H7 (cell line): ENCODE measurements at places on chromosomes 6 and 20.

- no peak for DNase-seq
Observed at GRCh38 chr6:52675372-52675771, 4.5 kb downstream of the TMEM14A start.

DNA sequence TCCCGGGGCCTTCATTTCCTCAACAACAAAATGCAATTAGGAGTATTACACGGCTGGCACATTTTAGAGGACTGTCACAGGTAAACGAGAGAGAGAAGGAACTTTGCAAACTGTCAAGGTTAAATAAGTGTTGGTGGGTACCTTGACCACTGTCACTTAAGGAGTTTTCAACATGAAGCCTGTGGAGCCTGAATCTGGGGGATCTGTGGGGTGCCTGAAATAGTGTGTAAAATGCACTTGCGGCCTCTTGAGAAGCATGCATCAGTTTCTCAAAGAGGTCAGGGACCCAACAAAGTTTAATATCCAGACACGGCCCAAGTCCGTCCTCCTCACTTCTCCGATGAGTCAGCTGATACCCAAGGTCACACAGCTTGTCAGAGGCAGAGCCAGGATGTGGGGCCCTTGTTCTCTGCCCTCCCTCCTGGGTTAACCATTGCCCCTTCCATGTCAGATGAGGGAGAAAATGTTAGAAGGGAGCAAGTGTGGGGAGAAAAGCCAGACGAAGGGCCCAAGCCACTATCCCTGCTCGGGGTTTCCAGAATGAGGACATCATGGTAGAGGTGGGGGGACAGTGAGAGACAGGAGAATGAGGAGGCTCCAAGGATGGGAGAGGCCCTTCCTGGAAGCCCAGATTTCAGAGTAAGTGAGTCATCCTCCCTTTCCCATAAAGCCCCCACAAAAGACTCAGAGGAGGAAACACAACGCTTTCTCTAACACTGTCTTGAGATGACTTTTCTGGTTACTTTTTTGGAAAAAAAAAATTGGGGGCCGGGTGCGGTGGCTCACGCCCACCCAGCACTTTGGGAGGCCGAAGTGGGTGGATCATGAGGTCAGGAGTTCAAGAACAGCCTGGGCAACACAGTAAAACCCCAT, 42.2 kb downstream of the C6orf132 start:
- no peak for DNase-seq

DNA sequence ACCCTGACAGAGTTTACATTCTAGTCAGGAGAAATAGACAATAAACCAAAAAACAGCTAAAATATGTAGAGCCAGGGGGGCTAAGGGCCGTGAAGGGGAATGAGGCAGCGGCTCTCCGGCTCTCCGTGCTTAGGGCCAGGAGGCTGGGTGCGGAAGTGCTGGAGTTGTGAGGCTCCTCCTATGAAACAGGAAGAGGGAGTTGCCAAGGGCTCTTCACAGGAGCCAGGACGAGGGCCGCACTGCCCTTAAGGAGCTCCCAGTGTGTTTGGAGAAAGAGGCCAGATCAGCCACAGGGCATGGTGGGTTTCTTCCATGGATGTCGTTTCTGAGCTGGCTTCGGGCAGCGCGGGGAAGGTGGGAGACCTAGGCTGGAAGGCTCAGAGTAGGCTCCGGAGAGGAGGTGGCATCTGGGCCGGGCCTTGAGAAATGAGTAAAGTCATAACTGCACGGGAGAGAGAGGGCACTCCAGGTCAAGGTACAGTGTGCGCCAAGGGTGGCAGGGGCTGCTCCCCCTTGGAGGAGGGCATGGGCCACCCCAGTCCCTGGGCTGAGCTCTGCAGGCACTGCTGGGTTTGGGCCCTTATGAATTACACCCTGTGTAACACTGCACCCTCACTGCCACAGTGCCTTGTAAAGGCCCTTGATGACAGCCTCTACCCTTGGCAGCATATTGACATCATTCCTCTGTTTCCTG, 20.8 kb upstream of the MLN start:
- peak; percentile 65 for DNase-seq

GRCh38 chr6:90025523-90026061, 131.3 kb downstream of the GJA10 start:
- DNase-seq: no peak

- DNase-seq: no peak
Observed at GRCh38 chr6:93746892-93747291, 327.5 kb upstream of the EPHA7 start.

DNA sequence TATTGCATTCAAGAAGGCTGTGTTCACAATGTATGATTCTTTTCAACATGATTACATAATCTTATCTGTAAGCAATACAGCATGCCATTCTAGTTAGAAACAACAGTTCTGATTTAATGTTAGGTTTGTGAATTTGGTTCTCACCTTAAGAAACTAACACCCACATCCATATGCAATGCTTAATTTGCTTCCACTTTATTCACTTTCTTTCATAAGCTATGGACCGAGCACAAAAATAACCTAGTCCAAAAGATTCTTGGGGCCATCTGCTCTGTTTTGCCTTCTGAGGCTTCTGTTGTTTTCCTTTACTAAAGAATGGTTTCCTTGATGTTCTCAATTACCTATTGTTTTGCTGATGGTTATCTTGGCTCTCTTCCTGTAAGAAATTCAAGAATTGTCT, 258.2 kb downstream of the EYS start:
- DNase-seq: peak; percentile 1

- no peak for DNase-seq
Observed at GRCh38 chr6:167093406-167093921, 29.4 kb upstream of the CCR6 start.

DNA sequence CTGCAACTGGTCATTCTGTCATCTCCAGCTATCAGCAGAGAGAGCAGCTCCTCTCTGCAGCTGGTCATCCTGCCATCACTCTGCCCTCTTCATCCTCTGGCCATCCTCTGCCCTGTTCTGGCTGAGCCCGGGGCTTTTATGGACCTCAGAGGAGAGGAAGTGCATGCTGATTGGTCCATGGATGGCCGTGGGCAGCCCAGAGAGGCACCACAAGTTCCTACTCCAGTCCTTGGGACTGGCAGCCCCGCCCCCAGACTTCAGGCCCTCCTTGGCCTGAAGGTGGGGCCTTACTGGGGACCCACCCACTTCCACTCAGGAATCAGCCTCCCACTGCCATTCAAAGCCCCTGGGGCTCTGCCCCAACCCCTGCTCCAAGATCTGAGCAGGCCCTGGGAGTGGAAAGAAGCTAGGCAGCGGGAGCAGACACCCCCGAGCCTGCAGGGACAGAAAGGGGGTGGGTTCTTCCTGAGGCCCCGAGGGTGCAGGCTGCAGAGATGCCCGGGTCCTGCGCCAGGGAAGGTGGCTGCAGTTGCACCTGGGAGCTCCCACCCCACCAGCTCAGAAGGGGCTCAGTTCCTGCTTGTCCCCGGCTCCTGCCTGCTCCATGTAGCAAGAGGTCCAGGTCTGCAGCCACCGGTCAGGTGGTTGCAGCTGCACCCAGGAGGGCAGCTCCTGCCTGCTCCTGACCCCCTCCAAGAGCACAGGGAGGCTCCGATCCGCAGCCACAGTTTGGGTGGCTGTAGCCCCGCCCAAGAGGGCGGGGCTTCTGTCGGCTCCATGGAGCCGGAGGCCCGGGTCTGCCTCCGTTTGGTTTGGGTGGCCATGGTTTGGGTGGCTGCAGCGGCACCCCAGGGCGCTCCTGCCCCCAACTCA, 34.1 kb upstream of the HMGA1 start:
- DNase-seq: peak; percentile 91

DNA sequence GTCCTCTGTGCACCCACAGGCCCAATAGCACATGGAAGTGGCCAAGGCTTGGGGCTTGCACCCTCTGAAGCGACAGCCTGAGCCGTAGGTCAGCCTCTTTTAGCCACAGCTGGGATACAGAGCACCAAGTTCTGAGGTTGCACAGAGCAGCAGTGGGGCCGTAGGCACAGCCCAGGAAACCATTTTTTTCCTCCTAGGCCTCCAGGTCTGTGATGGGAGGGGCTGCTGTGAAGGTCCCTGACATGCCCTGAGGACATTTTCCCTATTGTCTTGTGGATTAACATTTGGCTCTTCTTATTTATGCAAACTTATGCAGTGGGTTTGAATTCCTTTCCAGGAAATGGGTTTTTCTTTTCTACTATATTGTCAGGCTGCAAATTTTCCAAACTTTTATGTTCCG, 878.7 kb upstream of the MAN1A1 start:
- DNase-seq: no peak

DNA sequence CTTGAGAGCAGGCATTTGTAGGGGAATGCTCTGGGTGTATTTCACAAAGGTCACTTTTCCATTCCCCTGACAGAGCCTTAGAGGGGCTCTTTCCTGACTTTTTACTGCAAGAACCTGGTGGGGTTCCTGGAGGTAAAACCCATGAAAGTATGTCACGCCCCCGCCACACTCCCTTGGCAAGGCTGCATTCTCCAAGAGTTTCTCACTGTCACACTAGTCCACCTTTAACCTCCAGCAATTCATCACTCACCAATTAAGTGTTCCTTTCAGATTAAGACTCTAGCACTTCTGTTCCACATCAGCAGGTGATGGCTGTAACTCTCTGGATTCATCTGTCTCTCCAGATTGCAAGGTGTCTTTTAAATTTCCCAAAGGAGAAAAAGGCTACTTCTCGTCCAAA, 32.7 kb upstream of the NKX2-4 start:
- no peak for DNase-seq

DNA sequence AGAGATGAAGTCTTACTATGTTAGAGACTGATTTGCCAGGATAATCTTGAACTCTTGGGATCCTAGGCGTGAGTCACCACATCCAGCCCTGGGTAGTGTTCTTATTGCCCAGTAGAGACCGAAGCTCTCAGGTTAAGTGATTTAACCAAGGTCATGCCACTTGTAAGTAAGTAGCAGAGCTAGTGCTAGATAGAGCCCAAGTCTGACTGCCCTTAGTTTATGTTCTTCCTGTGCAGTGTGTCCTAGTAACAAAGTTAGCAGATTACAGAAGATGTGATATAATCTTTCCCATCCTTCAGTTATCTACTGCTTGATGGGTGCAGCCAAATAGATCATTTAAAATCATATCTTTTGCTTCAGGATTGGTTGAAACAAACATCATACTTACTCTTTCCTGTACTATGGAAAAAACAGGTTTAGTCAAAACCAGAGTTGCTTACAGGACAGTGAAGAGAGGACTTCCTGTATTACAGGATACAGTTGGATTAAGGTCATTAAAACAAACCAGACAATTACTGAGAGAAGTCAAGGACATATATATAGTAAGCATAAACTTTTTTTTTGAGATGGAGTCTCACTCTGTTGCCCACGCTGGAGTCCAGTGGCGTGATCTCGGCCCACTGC, 9.5 kb upstream of the PABPC1L start:
- DNase-seq: no peak

- no peak for DNase-seq
Observed at GRCh38 chr20:41306061-41306727, 11.3 kb downstream of the ZHX3 start.

DNA sequence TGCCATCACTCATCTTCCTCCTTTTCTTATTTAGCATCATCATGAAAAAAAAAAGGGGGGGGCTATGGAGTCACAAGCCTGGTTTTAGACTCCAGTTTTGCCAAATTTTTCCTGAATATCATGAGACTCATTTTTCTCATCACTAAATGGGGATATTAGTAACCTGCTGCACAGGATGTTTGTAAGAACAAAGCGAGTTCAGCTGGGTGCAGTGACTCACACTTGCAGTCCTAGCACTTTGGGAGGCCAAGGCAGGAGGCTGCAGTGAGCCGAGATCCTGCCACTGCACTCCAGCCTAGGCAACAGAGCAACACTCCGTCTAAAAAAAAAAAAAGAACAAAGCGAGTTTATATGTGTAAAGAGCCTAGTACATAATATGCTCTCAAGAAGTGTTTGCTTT, 82.8 kb downstream of the TFAP2A start:
- no peak for DNase-seq

GRCh38 chr6:14109411-14109826, 8.2 kb upstream of the CD83 start:
- DNase-seq: no peak

DNA sequence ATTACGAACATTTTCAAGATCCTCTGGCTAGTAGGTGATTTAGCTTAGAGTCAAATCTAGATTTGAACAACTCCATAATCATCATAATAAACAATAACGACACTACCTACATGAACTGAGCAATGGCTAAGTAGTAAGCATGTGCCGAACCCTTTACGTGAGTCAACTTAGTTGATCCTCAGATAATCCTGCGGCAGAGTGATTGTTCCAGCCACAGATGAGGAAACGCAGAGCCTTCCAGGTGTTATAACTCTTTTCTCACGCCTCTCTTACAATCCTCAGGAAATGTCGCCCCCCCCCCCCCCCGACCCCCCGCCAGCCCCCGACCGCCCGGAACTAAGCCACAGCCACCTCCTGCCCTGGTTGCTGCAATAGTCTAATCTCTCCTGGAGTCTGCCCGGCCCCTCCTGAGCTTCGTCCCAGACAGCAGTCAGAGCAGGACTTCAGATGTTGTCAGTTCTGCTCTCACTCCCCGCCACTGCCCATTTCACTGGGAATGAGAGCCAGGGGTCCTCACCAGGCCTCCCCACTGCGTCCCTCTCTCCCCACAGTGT, 141.5 kb upstream of the AGPAT4 start:
- DNase-seq: peak; percentile 65

DNA sequence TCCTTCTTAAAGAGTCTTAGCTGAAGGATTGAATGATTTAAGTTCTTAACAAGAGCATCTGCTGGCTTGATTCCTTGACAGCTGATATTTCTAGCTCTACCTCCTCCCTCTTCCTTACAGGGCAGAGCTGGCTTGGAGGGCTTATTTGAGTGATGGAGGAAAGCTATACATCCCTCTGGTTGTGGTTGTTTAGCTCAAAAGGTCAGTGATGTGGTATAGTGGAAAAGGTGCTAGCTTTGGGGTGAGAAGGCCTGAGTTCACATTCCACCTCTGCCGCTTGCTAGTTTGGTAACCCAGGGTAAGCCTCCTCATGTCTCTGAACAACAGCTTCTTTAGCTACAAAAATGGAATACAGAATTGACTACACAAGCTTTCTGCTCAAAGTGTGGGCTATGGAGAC, 8.3 kb downstream of the CHMP4B start:
- no peak for DNase-seq

- DNase-seq: peak; percentile 43
Observed at GRCh38 chr6:6678811-6679210, 90.3 kb downstream of the LY86 start.

DNA sequence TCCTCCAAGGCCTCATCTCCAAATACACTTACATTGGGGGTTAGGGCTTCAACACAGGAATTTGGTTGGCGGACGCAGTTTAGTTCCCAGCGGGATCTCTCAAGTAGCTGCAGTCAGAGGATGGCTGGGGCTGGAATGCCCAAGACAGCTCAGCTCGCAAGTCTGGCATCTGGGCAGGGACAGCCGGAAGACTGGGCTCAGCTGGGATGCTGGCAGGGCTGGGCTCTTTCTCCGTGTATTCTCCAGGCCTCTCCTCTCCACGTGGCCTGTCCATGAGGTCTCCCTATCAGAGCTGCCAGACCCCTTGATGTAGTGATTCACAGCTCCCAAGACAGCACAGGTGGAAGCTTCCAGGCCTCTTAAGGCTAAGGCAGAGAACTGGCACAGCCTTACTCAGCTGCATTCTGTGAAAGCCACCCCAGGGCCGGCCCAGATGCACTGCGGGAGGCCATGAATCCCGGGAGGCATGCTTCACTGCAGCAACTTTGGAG, 5.0 kb downstream of the FGD2 start:
- no peak for DNase-seq
